Ovary (tissue), 10 donors: ENCODE measurements at places on chromosomes 7 and 10. TPM values are rescaled to one million over a fixed set of nuclear protein-coding genes. Genes with fewer than 3 reads are reported as not detected.

SLC18A2 gene
- 3.4 TPM for polyA plus RNA-seq

GRK5 gene
- 43.4 TPM for polyA plus RNA-seq

TACC2 gene
- 28.3 TPM for polyA plus RNA-seq

GLI3 gene
- 9.5 TPM for polyA plus RNA-seq

TFEC gene
- 0.52 TPM for polyA plus RNA-seq

NUTM2A gene
- polyA plus RNA-seq: 2.5 TPM

RHOBTB1 gene
- 22.3 TPM for polyA plus RNA-seq

VAX1 gene
- not detected for polyA plus RNA-seq

SGCE gene
- 147 TPM for polyA plus RNA-seq

TSPAN12 gene
- polyA plus RNA-seq: 4.2 TPM

NUTM2E gene
- polyA plus RNA-seq: 0.53 TPM

C7orf57 gene
- polyA plus RNA-seq: not detected

MOGAT3 gene
- not detected for polyA plus RNA-seq

ARMC10 gene
- 23.6 TPM for polyA plus RNA-seq

VSTM4 gene
- polyA plus RNA-seq: 28.3 TPM

CCDC126 gene
- 7.3 TPM for polyA plus RNA-seq

C10orf62 gene
- polyA plus RNA-seq: not detected
